ENCODE measurements at places on chromosomes 11 and 22.

GRCh38 chr11:29100967-29101366, 915.9 kb downstream of the KCNA4 start:
- no peak for DNase-seq

DNA sequence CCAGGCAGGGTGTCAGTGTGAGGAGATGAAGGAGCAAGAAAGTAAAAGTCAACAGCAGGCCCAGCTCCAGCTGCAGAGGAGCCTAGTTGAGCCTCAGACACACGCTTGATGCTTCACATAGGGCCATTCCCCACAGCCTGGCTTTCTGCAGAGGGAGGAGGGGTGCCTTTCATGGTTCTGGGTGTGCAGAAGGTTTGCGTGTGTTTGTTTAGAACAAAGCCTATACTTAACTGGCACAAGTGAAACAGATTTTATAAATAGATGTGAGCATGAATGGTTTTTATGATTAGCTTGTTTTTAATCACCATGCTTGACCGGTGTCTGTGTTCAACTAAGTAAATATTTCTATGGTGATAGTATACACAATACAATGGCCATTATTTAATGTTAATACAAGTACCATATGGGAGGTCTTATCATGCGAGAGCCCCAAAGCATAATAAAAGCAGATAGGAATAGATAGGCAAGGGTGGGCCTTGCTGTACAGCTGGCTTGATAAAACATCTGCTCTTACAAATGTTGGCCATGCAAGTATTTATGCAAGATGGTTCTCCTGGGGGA, 290.2 kb downstream of the ETS1 start:
- DNase-seq: no peak

DNA sequence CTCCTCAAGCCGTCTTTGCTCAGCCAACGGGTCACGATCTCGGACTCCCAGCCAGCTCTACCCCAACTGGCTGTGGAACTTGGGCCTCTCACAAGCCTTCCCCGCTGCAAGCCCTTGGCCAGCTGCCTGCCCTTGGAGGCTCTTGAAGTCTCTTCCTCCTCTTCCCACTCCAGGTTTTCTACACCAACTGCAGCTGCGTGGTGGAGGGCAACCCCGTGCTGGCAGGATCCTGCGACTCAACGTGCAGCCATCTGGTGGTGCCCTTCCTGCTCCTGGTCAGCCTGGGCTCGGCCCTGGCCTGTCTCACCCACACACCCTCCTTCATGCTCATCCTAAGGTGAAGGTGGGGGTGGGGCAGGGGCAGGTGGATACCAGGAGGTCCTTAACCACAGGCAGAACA, 40.5 kb upstream of the TPBGL start:
- no peak for DNase-seq

DNA sequence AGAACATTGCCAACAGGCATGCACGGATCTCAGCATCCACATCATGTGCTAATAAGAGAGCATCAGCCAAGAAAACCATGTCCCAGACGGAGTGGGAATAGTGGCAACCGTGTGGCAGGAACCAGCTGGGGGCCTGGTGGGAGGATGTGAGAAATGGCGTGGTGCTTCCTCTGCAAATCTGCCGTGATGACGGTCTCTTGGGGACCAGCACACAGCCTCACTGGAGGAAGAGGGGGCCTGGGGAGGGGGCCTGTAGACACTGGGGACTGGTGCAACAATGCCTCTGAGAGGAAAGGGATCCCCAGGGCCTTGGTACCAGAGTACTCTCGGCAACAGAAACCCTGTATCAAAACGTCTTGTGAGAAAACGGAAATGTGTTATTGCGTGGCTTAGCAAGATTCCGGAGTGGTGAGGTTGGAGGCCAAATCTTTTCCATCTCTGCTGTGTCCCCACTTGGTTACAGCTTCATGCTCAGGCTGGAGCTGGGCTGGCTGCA, 154.3 kb upstream of the TBCEL start:
- DNase-seq: no peak

DNA sequence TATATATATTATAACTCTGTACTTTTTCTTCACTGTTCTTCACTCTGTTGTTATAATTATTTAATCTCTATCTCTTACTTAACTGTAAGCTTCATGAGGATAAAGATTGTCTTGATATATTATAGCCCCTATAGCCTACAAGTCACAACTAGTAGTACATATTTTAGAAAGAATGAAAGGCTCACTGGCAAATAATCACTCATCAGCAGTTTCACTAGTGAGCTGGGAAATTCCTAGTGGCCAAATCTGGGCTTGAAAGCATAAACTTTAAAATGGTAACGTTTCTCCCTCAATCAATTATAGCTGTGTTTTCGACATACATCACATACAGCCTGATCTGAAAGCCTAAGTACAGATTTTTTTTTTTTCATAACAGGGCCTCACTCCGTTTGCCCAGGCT, 42.5 kb downstream of the CTSC start:
- DNase-seq: no peak

- DNase-seq: no peak
Observed at GRCh38 chr11:7098235-7098832, 9.5 kb downstream of the RBMXL2 start.

GRCh38 chr11:5625281-5625680, 480 bp downstream of the TRIM34 start:
- DNase-seq: no peak

All from amygdala (tissue), 56 donors.